ENCODE measurements at places on chromosomes 3 and 15. TPM values are rescaled to one million over a fixed set of nuclear protein-coding genes. Genes with fewer than 3 reads are reported as not detected.

The DISP2 gene
- total RNA-seq, result 0.15 TPM

The WDR93 gene
- not detected for total RNA-seq

The RETNLB gene
- total RNA-seq, result not detected

The XYLB gene
- total RNA-seq, result 25.9 TPM

The RAP2B gene
- total RNA-seq, result 7.1 TPM

The CSNK1G1 gene
- total RNA-seq, result 12.6 TPM

The CFAP100 gene
- total RNA-seq, result not detected

DNA sequence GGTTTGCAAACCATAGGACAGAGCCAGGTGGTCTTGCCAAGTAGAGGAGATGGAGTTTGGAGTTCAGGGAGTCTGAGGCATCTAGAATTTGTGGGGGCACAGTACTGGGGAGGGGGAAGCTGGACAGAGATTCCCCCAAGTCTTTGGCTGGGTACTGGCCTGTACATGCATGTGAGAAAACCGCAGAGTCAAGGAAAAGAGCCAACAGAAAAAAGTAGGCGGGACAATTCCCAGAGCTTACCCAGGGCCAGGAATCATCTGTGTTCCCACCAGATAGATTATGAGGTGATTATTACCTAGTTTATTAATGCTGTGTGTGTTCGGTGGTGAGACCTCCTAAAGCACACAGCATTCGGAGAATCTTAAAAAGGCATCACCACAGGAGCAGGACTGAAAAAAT lies 11.3 kb downstream of the LYSMD4 start:
- no peak overlapping the region for H3K4me3 ChIP-seq
- H3K27ac ChIP-seq, result no peak overlapping the region
- DNase-seq, result no peak
- no peaks in the 10 kb centered on the region for H3K36me3 ChIP-seq
- peaks cover 15% of the 10 kb centered on the region for H3K4me1 ChIP-seq

DNA sequence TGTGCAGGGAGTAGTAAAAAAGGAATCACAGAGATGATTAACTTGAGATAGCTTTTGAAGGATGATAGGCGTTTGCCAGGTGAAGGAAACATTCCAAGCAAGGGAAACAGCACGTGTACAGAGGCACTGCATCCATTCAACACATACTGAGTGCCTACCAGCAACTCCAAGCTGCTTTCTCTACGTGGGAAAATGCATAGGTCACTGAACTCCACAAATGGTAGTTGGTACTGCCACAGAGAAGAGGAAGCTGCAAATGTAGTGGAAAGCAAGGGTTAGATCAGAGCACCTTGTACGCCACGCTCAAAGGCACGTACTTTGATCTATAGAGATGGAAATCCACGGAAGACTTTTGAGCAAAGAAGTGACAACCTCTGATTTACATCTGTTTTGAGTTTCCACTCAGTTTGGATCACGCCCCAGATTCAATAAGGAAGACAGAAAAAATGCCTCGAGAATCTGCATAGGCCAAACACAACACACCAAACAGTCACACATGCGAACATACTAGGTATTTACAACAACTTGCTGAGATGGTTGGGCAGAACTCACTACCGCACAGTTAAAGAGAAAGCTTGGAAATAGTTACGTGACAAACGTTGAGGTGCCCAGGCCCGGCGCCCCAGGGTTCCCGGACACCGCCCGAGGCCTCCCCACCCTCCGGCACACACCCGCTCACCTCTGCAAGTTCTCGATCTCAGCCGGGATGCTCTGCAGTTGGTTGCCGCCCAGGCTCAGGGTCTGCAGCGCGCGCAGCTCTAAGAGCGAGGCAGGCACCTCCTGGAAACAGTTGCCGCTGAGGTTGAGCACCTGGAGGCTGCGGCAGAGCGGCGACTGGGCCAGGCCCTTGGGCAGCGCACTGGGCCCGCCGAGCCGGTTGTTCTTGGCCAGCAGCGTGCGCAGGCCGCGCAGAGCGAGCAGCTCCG lies 826 bp downstream of the LRRC58 start:
- H3K4me1 ChIP-seq, result peaks cover 48% of the 10 kb centered on the region
- peak overlapping the region; percentile 68 for H3K4me3 ChIP-seq
- H3K36me3 ChIP-seq, result no peaks in the 10 kb centered on the region
- peak overlapping the region; percentile 81 for H3K27ac ChIP-seq
- no peaks in the 10 kb centered on the region for H3K27me3 ChIP-seq

- H3K27ac ChIP-seq, result no peak overlapping the region
- H3K4me3 ChIP-seq, result no peak overlapping the region
- H3K36me3 ChIP-seq, result no peaks in the 10 kb centered on the region
- no peaks in the 10 kb centered on the region for H3K4me1 ChIP-seq
- no peaks in the 10 kb centered on the region for H3K27me3 ChIP-seq
- DNase-seq, result peak; percentile 57
These were observed 45.7 kb downstream of the WDR76 start for GRCh38 chr15:43872416-43873020.

- no peak overlapping the region for H3K27ac ChIP-seq
- DNase-seq, result no peak
- H3K4me1 ChIP-seq, result no peaks in the 10 kb centered on the region
- no peaks in the 10 kb centered on the region for H3K27me3 ChIP-seq
- H3K4me3 ChIP-seq, result no peak overlapping the region
- no peaks in the 10 kb centered on the region for H3K36me3 ChIP-seq
These were observed 380.0 kb downstream of the PDCD6IP start for GRCh38 chr3:34178415-34178814.

GRCh38 chr15:85033148-85033547 lies 51.5 kb downstream of the PDE8A start:
- peaks cover 87% of the 10 kb centered on the region for H3K4me1 ChIP-seq
- no peak overlapping the region for H3K4me3 ChIP-seq
- H3K27ac ChIP-seq, result peak overlapping the region; percentile 68
- DNase-seq, result no peak
- no peaks in the 10 kb centered on the region for H3K27me3 ChIP-seq

- peaks cover 11% of the 10 kb centered on the region for H3K4me1 ChIP-seq
- H3K27ac ChIP-seq, result no peak overlapping the region
- no peak overlapping the region for H3K4me3 ChIP-seq
- DNase-seq, result no peak
- no peaks in the 10 kb centered on the region for H3K27me3 ChIP-seq
These were observed 219.6 kb downstream of the WDR72 start for GRCh38 chr15:53539878-53540277.

GRCh38 chr3:121863801-121864200 lies 28.8 kb downstream of the EAF2 start:
- H3K4me1 ChIP-seq, result no peaks in the 10 kb centered on the region
- no peak overlapping the region for H3K4me3 ChIP-seq
- no peak for DNase-seq
- no peak overlapping the region for H3K27ac ChIP-seq
- H3K27me3 ChIP-seq, result no peaks in the 10 kb centered on the region
- no peaks in the 10 kb centered on the region for H3K36me3 ChIP-seq

DNA sequence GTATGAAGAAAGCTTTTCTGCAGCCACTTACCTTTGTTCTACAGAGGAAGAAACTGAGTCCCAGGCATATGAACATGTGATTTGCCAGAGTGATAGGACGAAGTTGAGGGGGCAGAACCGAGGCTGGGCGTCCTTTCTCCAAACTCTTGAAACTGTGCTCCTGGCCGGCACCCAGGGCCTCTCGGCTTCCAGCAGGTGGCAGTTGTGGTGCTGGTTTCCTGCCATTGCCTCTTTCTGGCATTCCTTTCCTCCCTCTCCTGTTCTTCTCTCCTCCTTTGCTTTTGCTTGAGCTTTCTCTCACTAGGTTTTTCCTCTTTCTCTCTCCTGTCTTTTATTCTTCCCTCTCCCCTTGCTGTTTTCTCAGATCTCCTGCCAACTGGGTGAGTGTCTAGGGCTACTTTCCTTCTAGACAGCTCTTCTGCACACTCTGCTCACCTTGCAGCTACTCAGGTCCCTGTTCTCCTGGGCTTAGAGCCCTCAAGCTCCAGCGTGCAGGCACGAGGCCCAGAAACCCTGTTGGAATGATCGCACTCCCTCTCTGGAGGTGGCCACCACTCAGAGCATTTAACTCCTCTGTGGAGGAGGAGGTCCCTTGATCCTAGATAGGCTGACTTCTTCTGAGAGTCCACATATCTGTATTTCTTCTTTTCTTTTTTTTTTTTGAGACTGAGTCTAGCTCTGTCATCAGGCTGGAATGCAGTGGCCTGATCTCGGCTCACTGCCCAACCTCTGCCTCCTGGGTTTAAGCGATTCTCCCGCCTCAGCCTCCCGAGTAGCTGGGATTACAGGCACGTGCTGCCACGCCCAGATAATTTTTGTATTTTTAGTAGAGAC lies 26.2 kb downstream of the TRAK1 start:
- no peak overlapping the region for H3K4me3 ChIP-seq
- no peaks in the 10 kb centered on the region for H3K36me3 ChIP-seq
- no peak overlapping the region for H3K27ac ChIP-seq
- H3K4me1 ChIP-seq, result peaks cover 65% of the 10 kb centered on the region

DNA sequence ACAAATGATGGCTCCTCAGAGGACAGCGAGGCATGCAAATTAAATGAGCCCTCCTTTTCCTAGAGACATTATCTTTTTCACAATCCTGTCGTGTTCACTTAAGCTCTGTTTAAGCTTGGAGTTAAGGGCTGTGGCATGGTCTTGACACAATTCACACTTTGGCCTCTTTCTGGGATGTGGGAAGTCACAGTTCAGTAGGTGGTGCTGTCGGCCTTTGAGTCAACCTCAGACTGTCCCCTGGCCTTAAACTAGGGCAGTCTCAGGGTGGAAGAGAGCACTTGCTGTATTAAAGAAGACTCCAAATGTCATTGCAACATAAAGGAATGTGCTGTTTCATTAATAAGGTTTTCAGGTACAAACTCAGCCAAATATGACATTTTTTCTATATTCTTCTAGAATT lies 351.0 kb downstream of the MCTP2 start:
- no peak overlapping the region for H3K27ac ChIP-seq
- H3K27me3 ChIP-seq, result no peaks in the 10 kb centered on the region
- no peak overlapping the region for H3K4me3 ChIP-seq
- H3K36me3 ChIP-seq, result no peaks in the 10 kb centered on the region
- DNase-seq, result peak; percentile 7

- H3K27me3 ChIP-seq, result no peaks in the 10 kb centered on the region
- H3K4me1 ChIP-seq, result no peaks in the 10 kb centered on the region
- no peak overlapping the region for H3K4me3 ChIP-seq
- no peaks in the 10 kb centered on the region for H3K36me3 ChIP-seq
- peak; percentile 31 for DNase-seq
These were observed 36.0 kb downstream of the MORC1 start for GRCh38 chr3:109081746-109082510.

- no peak overlapping the region for H3K4me3 ChIP-seq
- no peak for DNase-seq
- no peak overlapping the region for H3K27ac ChIP-seq
- no peaks in the 10 kb centered on the region for H3K36me3 ChIP-seq
- H3K4me1 ChIP-seq, result no peaks in the 10 kb centered on the region
These were observed 185.0 kb downstream of the RBMS3 start for GRCh38 chr3:29465836-29466235.

GRCh38 chr3:18046131-18046915 lies 303.9 kb upstream of the TBC1D5 start:
- no peak overlapping the region for H3K27ac ChIP-seq
- H3K36me3 ChIP-seq, result no peaks in the 10 kb centered on the region
- H3K4me3 ChIP-seq, result no peak overlapping the region
- H3K27me3 ChIP-seq, result no peaks in the 10 kb centered on the region
- no peaks in the 10 kb centered on the region for H3K4me1 ChIP-seq
- DNase-seq, result no peak

DNA sequence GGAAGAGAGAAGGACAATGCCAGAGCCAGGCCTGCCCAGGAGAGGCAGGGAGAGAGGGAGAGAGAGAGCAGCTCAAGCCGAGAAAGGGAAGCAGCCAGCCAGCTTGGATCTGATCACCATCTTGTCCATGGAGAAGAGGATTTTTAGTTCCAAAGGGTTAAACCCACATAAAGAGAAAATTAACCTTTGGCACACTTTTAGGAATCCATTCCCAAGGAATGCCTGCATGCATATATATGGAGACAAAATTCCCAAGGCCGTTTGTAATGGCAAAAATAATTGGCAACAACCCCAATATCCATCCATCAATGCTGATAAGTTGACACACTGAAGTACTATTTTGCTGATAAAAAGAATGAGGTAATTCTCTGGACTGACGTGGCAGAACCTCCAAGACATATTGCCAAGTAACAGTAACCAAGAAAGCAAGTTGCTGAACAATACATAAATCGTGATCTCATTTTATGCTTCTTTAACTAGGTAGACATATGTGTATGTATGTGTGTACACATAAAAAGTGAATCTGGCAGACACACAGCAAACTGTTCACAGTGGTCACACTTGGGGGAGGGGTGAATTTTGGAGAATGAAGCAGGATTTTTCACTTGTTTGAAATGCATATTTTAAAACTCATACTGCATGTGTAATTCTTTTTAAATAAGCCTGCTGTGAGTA lies 7.5 kb upstream of the STRA6 start:
- H3K27me3 ChIP-seq, result peaks cover 4% of the 10 kb centered on the region
- H3K27ac ChIP-seq, result no peak overlapping the region
- peaks cover 66% of the 10 kb centered on the region for H3K4me1 ChIP-seq
- no peak overlapping the region for H3K4me3 ChIP-seq
- no peak for DNase-seq

DNA sequence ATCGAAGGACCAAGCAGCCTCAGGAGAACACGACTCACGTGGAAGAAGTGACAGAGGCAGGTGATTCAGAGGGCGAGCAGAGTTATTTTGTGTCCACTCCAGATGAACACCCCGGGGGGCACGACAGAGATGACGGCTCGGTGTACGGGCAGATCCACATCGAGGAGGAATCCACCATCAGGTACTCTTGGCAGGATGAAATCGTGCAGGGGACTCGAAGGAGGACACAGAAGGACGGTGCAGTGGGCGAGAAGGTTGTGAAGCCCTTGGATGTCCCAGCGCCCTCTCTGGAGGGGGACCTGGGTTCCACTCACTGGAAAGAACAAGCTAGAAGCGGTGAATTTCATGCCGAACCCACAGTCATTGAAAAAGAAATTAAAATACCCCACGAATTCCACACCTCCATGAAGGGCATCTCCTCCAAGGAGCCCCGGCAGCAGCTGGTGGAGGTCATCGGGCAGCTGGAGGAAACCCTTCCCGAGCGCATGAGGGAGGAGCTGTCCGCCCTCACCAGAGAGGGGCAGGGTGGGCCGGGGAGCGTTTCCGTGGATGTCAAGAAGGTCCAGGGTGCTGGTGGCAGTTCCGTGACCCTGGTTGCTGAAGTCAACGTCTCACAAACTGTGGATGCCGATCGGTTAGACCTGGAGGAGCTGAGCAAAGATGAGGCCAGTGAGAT lies 26.0 kb downstream of the SYNM start:
- no peak overlapping the region for H3K4me3 ChIP-seq
- H3K27me3 ChIP-seq, result no peaks in the 10 kb centered on the region
- no peak for DNase-seq
- no peaks in the 10 kb centered on the region for H3K36me3 ChIP-seq

DNA sequence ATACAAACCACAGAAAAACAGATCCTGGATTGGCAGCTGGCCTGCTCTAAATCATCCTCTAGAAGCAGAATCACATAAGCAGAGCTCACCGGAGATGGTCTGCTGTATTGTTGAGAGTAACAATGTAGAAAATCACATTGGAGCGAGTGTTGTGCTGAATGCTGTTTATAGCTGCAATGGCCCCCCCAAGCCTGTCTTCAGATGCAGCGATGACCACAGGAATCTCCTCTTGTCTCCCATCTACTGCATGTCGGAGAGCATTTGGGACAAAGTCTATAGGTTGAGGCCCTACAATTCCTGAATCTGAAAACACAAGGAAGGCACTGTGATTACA lies 8.0 kb downstream of the GLT8D1 start:
- no peak overlapping the region for H3K4me3 ChIP-seq
- no peak overlapping the region for H3K27ac ChIP-seq
- peaks cover 56% of the 10 kb centered on the region for H3K36me3 ChIP-seq
- peaks cover 9% of the 10 kb centered on the region for H3K4me1 ChIP-seq
- no peak for DNase-seq
